NCI-H1105 treated with DMSO at 0.1 percent for 48 hours (cell line): ENCODE measurements at places on chromosomes 6 and 20.

GRCh38 chr6:112592159-112592558, 245.0 kb downstream of the RFPL4B start:
- DNase-seq: no peak

DNA sequence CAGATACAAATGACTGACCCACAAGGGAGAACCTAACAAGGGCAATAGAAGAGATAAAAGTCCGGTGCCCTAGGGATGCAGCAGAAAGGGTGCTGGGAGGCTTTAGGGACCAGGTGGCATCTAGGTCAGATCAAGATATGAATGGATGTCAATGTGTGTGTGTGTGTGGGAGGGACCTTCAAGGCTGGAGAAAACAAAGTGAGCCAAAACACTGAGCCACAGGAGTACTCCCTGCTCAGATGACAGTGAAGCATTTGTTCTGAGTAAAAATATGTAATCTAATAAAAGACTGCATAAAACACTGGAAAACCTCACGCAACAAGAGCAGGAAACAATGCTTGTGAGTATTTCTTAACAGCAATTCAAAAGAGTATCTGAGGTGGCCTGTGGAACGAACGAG, 28.2 kb downstream of the ZNF337 start:
- DNase-seq: no peak

GRCh38 chr20:16942756-16943155, 194.6 kb downstream of the OTOR start:
- no peak for DNase-seq

DNA sequence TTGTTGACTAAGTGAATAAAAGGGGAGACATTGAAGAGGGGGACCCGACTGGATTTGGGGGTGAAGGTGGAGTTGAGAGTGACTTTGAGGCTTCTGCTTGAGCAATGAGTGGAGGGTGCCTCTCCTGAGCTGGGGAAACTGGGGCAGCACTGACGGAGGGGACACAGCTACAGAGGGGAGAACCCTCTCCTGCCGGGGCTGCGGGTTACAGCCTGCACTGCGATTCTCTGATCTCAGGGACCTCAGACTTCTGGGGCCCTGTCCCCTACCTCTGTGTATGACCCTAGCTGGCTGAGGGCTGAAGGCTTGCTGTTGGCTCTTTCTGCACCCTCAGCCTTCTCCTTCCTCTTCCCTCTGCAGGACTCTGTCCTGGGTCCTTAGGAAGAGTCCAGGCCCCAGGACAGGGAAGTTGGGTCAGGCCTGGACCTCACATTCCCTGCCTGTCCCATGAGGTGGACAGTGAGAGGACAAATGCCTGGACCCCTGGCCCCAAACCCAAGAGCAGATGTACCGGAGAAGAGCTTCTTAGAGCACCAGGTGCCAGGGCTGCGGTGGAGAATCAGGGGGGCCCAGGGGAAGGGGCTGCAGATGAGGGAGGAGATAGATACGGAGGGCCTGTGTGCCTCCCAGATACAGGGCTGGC, 13.7 kb upstream of the FAM110A start:
- no peak for DNase-seq

DNA sequence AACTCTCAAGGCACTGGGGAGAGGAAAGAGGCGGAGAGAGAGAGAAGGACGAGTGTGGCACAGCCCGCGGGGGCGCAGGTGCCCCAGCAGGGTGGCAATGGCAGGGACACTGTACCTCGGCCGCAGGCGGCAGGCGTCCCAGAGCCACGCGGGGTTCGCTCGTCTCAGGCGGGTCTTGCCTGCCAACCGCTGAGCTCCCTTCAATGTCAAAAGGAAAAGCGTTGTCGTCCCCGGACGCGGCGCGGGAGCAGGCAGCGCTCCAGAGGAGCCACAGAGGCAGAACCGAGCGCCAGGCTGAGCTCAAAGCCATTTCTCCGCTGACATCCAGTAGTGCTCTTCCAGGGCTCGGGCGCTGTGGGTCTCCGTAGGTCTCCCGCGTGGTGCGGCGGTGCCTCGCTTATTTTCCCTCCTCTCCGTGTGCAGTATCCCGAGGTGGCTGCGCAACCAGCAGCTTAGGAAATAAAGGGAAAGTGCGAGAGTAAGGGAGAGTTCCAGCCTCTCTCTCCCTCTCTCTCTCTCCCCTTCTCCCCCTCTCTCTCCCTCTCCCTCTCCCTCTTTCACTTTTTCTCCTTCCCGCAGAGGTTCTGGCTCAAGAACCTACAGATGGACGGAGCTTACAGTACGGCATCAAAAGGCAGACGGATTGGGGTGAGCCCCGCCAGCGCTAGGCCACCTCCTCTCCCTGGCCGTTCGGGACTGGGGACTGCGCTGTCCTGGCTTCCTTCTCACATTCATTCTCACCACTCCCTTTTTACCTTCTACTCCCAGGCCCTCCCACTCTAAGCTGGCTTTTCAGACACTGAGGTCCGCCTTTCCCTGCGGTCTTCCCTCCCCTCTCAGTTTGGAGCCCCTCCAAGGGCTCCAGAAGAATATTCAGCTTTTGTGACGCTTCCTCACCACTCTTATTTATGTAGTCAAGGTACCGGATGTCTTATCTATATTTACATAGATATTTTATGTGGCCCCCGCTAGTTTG, at the start of gene LAMA4:
Gene LAMA4, minus strand, starts transcription at position 727 of the 976 bp plus-strand sequence. Its CDS starts 417 bp downstream, at position 310.
- peak; percentile 48 for DNase-seq

- no peak for DNase-seq
Measured at GRCh38 chr6:168071620-168072019, 7.4 kb downstream of the FRMD1 start.

GRCh38 chr6:101806241-101806640, 412.7 kb downstream of the GRIK2 start:
- DNase-seq: no peak
